ENCODE measurements at places on chromosomes 2 and 18.

DNA sequence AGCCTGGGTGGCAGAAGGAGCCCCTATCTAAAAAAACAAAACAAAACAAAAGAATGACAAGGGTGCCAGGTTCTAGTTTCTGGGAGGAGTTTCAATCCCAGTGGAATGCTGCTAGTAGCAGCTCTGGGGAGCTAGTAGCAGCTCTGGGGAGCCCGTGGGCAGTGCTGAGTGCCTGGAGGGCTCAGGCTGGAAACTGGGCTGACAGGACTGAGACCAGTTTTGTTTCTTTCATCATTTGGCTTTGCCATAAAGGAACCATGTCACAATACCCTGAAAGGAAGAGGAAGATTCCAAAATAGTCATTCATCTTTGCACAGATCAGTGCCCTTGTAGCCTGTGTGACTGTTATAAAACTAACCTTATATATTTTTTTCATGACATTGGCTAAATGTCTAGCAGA lies 10.6 kb downstream of the MFSD6 start:
- DNase-seq: no peak

DNA sequence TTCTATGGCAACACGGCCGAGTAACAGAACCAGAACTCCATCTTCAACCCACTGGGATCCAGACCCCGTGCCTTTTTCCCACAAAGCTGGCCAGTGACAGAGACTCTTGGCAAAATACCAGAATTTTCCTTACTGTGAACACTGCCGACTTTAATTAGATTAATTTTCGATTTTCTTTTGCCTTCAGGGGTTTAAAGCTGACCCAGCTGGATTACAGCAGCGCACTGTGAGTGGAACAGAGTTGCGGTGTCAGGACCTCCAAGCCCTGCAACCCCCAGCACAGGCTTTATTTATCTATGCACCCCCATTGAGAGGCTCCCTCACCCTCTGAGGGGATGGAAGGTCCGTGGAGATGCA lies 36.4 kb downstream of the CTIF start:
- no peak for DNase-seq

DNA sequence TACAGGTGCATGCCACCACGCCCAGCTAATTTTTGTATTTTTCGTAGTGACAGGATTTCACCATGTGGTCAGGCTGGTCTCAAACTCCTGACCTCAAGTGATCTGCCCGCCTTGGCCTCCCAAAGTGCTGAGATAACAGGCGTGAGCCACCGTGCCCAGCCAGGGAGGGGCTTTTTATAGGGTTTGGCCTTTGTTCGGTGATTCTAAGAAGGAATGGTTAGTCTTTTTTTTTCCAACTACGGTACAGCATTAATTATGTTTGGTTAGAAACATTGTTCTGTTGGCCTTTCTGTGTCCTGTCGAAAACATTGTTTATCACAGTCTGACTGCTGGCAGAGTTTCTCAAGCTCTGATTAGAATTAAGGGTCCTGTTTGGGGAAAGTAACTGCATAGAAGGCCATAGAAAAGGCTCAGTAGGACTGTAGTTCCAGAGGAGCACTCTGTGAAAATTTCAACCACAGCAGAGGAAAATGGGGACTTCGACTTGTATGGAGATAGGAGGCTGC lies 19.3 kb upstream of the SMCHD1 start:
- no peak for DNase-seq

GRCh38 chr18:26089293-26090129 lies 902 bp downstream of the SS18 start:
- DNase-seq: no peak

DNA sequence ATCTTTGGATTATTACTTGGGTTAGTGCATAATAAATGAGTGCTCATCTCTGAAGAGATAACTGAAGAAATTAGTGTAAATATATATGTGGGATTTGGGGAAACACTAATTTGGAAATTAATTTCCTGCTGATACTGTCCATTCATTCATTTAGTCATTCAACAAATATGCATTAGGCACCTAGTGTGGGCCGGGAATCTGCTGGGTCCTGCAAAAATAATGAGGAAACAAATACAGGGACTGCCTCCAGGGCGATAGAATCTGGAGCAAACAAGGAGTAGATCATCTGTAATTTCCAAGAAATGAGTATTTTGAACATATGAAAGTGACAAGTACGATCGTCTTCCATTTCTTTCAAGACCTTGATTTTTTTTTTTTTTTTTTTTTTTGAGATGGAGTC lies 203.7 kb upstream of the LYPD1 start:
- no peak for DNase-seq

- DNase-seq: no peak
These were observed 173.6 kb downstream of the LDLRAD4 start for GRCh38 chr18:13392029-13392750.

DNA sequence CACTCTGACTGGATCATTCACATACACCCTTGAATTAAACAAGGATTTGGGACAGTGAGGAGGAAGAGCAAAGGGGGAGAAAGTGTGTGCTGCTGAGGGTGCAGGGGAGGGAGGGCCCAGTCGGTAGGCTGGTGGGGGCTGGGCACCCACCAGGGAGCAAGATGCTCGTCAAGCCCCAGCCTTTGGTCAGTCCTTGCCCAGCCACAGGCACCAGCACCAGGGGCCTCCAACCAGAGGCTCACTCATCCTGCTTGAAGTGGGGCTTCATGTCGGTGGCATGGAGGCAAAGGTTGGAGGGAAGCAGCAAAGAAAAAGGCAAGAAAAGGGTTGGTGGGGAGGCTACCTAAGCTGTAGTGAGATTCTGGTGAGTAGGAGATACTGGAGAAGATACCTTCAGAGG lies 21.9 kb downstream of the CDC42EP3 start:
- DNase-seq: no peak

Data from stimulated activated CD4-positive, alpha-beta T cell treated with anti-CD3 and anti-CD28 coated beads, Interleukin-15, amount 100 ng/mL, for 48 hours (primary cell).